ENCODE measurements at places on chromosomes 5 and 9. TPM values are rescaled to one million over a fixed set of nuclear protein-coding genes. Genes with fewer than 3 reads are reported as not detected.

- DNase-seq: no peak
These were observed 2073.7 kb upstream of the ACO1 start for GRCh38 chr9:30310711-30311110.

DNA sequence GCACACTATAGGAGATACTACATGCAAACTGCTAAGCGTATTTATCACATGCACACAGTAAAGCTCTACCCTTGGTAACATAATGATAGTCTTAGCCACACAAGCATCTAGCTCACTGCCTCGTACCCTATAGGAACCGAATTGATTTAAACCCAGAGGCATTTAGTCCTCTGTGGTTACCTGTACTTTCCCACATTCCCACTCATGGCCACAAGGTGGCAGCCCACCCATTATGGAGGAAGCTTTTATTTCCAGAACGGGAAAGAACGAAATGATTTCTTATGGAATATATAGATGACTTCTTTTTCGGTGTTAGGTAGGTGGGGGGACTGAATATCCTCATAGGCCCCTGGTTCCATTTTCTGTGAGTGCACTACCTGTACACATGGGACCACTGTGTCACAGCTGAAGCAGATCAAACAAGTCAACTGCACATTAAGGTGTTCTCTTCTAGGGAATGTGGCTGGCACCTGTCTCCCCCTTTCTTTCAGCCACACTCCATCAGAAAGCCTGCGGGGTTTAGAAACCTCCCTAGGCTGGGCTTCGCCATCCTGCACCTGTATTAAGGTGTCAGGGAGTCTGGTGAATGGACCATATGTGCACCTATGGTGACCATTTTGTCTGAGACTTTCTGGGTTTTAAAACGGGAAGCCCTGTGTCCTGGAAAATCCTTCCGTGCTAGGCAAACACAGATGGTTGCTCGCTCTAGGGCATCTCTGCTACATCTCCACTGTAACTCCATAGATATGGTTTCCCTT, 313.2 kb downstream of the SLIT3 start:
- DNase-seq: peak; percentile 67

GRCh38 chr9:105305856-105306255, 61.4 kb downstream of the SLC44A1 start:
- DNase-seq: no peak

BTNL3 gene
- total RNA-seq: not detected

- no peak for DNase-seq
These were observed 44.1 kb downstream of the VPS13A start for GRCh38 chr9:77221431-77221830.

GRCh38 chr5:61289669-61290306, 42.3 kb upstream of the ZSWIM6 start:
- DNase-seq: no peak

- peak; percentile 56 for DNase-seq
These were observed 29.5 kb upstream of the TGFBR1 start for GRCh38 chr9:99075246-99075912.

DNA sequence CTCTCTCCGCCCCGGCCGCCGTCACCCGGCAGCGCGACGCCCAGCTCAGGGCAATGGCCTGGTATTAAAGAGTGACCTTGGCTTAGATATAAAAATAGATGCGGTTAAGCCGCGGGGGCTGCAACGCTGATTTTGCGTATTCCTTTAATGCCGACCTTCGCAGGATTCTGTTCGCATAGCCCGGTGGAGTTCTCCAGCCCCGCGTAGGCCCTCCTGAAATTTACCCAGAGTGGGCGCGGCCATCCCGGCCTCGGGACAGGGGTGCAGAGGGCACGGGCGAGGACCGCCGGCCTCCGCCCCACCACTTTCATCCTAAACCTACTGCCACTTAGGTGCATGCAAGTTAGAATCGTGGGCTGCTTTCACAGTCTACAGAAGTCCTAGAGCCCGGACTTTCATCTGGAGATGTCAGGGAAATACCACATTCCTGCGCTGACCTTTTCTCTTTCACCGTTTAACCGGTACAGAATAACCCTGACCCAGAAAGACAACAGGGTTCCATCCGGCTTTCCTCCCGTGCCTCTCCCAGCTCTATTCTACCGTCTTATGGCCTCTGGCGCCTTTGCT, 492 bp upstream of the FAM169A start:
- DNase-seq: no peak

SNCAIP gene
- 19.0 TPM for total RNA-seq

SH3GL2 gene
- 0.43 TPM for total RNA-seq

DNA sequence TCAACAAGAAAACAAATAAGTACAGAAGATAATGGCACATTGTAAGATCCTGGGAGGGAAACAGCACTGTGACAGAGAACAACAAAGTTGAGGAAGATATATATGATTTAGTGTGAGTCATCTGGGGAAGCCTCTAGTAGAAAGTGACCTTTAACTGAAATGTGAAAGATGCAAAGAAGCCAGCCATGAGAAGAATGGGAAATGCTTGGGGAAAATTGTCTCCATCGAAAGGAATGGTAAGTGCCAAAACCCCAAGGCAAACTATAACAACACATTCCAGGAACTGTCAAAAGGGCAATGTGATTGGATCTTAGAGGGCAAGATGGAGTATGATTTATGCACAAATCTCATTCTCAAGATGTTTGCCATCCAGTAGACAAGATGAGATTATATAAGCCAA, 537.8 kb upstream of the BRINP1 start:
- DNase-seq: no peak

SARDH gene
- total RNA-seq: 5.5 TPM

DNA sequence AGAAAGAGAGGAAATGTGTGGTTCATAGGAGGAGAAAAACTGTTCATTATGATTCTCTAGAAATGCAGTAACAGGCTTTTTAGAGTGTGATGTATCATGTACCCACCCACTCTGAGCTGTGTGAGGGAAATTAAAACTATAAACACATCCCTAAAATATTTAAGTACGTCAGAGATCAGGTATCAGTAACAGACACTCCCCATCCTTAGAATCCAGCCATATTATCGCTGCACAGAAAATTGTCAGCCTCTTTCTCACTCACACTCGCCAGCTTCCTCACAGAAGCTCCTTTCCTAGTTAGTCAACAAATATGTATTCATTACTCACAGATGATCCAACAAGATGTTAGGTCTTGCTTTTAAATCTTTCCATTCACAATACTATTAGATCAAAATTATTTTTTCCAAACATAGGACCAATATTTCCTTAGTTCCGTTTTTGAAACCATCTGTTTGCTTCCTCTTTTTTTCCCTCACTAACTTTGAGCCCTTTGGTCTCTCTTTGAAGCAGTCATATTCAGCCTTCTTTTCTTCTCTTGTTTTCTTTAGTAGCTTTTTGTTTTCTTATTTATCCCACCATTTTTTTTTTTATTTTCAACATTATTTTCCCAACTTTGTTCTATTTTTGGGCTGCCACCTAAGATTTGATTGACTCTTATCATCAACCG, 13.6 kb upstream of the MAST4 start:
- no peak for DNase-seq

DNA sequence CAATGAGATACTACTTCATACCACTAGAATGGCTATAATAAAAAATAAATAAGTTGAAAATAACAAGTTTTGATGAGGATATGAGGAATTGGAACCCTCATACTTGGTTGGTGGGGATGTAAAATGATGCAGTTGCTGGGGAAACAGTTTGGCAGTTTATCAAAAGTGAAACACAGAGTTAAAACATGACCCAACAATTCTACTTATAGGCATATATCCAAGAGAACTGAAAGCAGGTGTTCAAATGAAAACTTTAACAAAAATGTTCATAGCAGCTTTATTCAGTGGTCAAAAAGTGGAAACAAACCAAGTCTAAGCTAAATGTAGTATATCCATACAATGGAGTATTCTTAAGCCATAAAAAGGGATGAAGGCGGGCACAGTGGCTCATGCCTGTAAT, 13.1 kb upstream of the LHFPL2 start:
- no peak for DNase-seq

GRCh38 chr9:26375448-26375847, 517.2 kb downstream of the CAAP1 start:
- DNase-seq: no peak

GRCh38 chr5:57199866-57200265, 26.0 kb downstream of the GPBP1 start:
- DNase-seq: no peak

- no peak for DNase-seq
These were observed 424.2 kb downstream of the TMEM161B start for GRCh38 chr5:87844449-87844848.

- no peak for DNase-seq
These were observed 8.2 kb upstream of the AGPAT2 start for GRCh38 chr9:136695435-136695895.

DNA sequence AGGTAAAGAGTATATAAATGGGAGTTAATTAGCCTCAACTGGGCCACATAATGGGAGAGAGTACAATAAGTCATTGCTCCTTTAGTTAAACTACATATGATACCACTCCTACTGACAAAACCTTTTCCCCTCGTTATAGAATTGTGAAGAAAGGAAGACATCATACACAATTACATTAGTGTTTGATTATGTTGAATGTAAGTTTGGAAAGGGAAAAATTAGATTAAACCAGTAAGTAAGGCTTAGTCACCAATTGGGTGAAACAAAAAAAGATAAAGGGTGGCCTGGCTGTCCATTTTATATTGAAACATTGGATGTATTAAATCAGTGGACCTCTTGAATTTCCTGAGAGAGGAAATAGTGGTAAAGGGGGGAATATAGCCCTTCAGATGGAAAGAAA, 464.3 kb upstream of the PAPPA start:
- no peak for DNase-seq
